NCI-H2107 (cell line): ENCODE measurements at places on chromosomes 3 and 15.

DNA sequence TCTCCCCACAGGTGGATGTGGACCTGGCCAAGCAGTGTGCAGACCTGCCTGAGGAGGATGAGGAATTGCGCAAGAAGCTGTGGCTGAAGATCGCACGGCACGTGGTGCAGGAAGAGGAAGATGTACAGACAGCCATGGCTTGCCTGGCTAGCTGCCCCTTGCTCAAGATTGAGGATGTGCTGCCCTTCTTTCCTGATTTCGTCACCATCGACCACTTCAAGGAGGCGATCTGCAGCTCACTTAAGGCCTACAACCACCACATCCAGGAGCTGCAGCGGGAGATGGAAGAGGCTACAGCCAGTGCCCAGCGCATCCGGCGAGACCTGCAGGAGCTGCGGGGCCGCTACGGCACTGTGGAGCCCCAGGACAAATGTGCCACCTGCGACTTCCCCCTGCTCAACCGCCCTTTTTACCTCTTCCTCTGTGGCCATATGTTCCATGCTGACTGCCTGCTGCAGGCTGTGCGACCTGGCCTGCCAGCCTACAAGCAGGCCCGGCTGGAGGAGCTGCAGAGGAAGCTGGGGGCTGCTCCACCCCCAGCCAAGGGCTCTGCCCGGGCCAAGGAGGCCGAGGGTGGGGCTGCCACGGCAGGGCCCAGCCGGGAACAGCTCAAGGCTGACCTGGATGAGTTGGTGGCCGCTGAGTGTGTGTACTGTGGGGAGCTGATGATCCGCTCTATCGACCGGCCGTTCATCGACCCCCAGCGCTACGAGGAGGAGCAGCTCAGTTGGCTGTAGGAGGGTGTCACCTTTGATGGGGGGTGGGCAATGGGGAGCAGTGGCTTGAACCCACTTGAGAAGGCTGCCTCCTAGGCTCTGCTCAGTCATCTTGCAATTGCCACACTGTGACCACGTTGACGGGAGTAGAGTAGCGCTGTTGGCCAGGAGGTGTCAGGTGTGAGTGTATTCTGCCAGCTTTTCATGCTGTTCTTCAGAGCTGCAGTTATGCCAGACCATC, 8.6 kb downstream of the VPS18 start:
- DNase-seq, result no peak

GRCh38 chr15:58498821-58499580, 67.2 kb downstream of the LIPC start:
- DNase-seq, result no peak

GRCh38 chr3:100402256-100402655, 917 bp downstream of the LNP1 start:
- DNase-seq, result no peak

DNA sequence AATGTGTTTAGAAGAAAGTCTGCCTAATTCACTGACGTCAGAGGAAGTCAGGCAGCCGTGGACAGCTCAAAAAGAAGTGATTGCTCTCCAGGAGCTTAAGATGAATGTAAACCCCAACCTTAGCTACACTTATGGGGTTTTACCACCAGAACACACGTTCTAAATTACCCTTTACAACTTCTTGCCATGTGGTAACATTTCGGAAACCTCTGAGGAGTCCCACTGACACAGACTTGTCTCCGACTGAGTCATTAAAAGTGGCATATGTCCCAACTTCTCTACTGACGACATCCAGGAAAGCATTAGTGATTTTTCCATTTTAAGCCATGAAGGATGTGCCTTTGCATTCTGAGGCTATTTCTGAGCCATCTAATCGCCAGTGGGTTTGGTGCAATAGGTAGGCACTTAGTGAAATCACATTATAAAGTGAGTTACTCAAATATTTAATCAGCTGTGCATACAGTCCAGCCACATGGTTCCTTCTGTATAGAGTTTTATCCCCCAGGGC, 32.4 kb downstream of the C2CD4A start:
- DNase-seq, result no peak

GRCh38 chr3:20842002-20842401, 656.0 kb upstream of the SGO1 start:
- no peak for DNase-seq

- DNase-seq, result no peak
These were observed at the start of gene PRR23A for GRCh38 chr3:139006051-139006716. Gene PRR23A (minus strand): TSS chr3:139006268. CDS start chr3:139006268, 0 bp downstream.

DNA sequence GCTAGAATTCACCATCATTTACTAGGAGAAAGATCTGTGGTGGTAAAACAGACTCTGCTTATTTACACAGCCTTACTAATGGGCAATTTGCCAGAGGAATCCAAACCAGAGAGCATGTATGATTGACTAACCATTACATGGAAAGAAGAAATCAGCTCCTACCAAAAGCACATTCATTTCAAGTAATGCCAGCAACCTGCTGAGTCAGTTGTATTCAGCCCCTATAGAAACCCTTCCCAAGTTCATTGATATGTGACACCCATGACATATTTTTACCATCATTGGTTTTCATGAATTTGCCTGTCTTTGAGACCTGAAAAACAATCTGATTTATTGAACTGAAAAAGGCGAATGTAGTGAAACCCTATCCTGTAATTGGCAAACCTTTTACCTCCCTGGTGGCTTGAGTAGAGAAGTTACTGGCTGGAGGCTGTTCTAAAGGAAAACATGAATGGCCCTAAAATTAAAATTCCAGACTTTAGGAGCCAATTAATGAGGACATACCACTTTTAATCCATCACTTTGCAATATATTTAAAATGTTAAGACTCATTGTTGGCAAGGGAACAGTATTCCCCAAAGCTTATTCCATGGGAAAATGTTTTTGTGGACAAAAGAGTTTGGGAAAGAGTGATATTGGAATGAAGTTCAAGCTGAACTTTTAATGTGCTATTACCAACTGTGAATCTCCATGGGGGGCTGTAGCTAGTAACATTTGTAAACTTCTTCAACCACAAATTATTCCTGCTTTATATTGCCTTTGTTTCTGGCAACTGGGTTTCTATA, 542.9 kb downstream of the FHIT start:
- no peak for DNase-seq

DNA sequence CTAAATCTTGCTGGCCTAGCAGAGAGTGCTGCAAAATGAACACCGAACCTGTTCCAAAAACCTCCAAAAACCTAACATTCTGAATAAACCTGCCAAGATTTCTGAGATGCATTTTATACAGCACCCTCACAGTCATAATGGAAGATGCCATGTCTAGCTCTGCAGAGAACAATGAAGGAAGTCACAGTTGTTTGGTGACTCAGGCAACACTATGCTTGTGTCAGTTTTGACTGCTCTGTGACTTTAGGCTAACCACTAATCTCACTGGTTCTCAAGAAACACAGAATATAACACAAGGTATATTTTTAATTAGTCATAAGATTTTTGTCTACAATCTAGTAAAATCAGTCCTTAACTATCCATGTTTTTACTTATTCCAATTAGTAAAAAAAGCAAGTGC, 606.6 kb downstream of the TBL1XR1 start:
- no peak for DNase-seq

DNA sequence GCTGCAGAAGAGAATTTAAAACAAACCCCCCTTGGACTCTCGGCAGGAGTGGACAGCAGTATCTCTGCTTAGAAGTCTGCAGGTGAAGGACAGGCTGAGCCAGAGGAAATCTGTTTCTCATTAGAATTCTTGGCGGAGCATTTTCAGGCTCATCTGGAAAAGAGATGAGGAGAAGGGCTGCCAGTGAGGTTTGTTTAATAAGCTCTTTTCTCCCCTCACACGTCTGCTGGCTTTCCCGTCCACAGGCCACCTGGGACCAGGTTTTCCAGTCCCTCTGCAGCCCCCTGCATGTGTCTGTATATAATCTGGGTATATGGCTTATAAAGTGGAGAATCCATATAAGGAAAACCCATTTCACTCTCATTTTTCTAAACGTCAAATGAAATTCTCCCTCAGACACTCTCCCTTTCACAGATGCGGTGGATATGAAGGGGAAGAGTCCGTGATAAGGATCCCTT, 155.4 kb upstream of the TPM1 start:
- no peak for DNase-seq

GRCh38 chr3:63493101-63493500, 159.4 kb upstream of the SNTN start:
- DNase-seq, result no peak

DNA sequence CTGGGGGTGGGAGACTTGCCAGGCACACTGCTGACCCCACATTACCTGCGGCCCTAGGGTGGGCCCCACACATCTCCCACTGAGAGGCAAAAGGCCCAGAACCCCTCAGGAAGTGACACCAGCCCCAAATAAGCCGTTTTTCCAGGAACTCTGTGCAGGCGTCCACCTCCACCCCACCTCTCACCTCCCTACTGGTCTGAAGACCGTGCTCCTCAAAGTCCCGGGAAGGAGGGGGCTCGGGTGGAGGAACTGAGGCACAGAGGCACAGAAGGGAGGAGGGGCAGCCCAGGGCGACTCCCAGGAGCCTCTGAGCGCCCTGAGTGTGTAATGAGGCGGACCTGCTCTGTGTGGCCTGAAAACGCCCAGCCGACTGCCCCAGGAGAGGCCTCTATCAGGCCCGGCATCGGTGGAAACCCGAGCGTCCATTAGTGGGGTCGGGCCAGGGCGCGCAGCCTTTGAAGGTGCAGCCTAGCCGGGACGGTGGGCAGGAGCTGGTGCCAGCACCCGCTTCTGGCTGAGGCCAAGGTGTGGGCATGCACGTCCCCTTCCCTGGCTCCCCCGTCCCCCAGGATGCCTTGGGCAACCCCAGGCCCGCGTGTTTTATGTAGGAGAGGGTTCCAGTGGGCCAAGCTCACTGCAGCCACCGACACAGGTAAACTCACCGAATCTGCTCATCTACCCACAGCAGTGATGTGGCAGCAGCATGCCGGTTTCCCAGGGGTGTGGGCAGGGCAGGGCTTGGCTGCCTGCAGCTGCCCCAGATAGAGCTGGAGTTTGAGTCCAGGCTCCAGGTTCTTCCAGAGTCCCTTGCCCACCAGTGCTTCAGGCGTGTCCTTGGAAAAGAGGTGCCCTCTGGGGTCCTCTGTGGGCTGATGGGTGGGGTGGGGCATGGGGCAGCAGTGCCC, 55.8 kb downstream of the DNAJB8 start:
- no peak for DNase-seq

DNA sequence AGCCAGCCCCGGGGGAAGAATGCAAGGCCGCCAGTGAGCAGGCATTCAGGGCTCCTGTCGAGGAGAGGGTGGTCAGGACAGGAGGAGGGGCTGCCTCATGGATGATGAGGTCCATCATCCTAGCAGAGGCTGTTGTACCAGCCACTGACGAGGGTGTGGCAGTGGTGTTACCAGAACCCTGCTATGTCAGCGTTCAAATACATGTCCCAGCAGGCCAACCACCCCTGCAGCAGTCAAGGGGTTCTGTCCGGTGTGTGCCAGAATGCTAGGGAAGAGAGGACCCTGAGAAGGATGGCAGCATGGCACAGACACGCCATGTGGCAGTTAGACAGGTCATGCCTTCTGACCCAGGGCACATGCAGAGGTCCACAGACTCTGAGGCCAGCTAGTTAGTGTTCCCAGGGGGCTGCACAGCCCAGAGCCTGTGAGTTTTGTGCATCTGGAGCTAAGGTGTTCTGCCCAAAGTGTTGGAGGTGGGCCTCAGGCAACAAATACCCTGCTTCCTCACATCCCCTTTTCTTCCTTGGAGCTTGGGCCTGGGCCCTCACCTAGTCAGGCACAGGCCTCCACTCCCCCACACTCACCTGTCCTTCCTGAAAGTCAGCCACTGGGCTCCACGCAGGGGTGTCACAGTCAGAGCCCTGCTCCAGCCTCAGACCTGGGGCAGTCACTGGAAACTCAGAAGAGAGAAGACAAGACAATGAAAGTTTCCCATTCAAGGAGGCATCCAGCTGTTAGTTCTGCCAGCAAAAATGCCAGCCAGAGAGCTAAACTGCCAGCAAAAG, 7.8 kb downstream of the PAK6 start:
- DNase-seq, result no peak

GRCh38 chr3:169403855-169404519, 259.5 kb downstream of the MECOM start:
- DNase-seq, result peak; percentile 25

- DNase-seq, result no peak
These were observed 72.3 kb upstream of the BNC1 start for GRCh38 chr15:83356501-83357399.

DNA sequence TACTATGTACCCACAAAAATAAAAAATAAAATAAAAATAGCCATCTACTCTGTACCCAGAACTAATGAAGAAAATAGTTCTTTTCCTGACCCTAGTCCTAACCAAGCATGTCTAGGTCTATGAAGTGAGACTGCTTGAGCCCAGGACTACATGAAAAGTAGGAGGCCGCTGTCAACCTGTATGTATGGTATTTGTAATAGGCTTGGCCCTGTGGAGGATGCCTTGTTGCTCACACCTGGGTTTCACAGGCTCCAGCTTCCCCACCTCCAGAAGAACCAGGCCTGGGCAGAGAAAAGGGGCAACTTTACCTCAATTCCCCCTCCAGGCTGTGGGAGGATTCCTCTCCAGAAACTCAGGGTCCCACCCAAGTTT, 6.8 kb upstream of the PKM start:
- DNase-seq, result no peak

DNA sequence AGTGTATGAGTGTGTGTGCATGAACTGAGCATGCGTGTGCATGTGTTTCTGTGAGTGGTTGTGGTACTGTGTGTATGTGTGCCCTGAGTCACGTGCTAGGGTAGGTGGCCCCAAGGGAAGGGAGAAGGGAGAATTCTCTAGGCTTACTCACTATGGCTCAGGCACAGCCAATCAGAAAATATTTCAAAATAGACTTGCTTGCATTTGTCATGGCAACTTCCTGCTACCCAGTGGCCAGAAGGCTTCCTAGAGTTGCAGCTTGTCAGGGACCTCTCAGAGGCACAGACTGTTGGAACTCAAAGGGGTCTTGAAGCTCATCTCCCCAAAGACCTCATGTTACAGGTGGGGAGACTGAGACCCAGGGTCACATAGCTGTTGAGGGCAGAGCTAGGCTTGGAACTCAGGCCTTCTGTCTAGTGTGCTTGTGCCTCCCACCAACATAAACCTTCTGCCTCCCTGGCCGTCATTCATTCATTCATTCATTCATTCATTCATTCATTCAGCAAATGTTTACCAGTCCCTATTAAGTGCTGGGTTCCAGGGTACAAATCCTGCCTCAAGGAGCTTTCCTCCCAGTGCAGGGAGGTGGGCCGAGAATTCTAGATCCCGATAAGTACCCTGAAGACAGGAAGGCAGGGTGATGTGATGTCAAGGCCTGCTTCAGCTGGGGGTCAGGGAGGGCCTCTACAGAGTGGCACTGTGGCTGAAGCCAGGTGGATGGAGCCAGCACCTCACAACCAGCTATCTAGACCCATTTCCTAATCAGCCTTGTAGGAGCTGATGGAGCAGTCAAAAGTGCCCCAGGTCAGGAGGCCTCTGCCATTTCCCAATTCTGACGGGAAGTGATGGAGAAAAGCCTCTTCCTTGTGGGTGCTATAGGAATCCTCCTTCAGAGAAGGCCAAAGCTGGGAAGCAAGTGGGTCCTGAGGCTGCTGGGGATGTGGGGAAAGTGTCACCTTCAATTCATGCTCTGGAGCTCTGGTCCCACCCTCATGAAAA, 10.9 kb upstream of the RFT1 start:
- DNase-seq, result no peak
